ENCODE measurements at places on chromosomes 6 and 20.
A peak's percentile ranks its signal among the peaks of the same experiment; 100 is the strongest.

GRCh38 chr20:10314198-10314597, 95.6 kb downstream of the SNAP25 start:
- DNase-seq = no peak

DNA sequence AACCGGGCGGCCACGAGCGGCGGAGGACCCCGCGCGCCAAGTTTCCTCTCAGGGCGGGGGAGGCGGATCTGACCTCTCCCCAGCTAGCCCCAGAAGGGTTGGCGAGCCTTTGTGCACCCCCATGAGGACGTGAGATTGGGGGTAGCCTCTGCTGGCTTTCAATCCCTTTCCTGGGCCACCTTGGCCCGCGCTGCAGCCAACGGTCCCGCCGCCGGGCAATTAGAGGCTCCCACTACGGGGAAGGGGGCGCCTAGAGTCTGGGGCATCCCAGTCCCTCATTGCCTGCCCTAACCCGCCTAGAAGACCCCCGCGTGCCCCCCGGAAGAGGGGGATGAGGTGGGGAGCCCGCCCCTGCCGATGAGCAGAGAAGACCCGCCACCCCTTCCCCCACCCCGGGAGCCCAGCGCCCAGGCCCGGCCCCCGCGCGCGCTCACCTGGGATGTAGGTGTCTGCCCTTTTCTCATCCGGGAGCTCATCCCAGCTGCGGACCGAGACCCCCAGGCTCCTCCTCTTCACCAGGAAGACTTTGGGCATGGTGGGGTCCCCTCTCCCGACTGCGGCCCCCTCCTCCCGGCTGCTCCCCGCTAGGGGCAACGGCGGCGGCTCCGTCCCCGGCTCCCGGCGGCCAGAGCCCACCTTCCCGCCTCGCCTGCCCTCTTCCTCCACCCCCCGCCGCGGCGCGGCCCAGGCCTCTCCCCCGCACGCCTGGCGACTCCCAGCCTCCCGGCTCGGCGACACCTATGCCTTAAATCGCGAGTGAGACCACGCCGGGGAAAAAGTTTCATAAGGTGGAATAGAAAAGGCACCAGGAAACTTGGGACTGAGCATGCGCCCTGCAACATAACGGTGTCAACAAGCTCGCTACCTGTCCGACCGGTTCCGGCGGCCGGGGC, at the start of gene OVOL2:
Gene OVOL2, minus strand, starts transcription at position 816 of the 893 bp plus-strand sequence. Its CDS starts 282 bp downstream, at position 534.
- no peak for DNase-seq

DNA sequence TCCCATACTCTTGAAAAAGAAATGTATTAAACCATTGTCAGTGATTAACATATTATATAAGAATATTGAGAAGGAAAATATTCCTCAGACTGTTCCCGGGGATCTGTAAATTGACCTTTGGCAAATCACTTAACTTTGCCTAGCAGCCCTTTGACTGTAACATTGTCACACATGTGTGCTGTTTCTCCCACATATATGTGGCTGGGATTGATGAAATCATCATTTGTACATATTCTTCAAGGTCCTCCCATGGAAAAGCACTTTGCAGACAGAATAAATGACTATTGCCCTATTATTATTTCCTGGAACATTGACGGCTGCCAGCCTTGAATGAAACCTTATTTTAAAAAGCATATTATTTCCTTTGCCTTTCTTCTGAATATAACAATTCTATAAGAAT, 36.4 kb upstream of the TRERF1 start:
- DNase-seq = no peak

DNA sequence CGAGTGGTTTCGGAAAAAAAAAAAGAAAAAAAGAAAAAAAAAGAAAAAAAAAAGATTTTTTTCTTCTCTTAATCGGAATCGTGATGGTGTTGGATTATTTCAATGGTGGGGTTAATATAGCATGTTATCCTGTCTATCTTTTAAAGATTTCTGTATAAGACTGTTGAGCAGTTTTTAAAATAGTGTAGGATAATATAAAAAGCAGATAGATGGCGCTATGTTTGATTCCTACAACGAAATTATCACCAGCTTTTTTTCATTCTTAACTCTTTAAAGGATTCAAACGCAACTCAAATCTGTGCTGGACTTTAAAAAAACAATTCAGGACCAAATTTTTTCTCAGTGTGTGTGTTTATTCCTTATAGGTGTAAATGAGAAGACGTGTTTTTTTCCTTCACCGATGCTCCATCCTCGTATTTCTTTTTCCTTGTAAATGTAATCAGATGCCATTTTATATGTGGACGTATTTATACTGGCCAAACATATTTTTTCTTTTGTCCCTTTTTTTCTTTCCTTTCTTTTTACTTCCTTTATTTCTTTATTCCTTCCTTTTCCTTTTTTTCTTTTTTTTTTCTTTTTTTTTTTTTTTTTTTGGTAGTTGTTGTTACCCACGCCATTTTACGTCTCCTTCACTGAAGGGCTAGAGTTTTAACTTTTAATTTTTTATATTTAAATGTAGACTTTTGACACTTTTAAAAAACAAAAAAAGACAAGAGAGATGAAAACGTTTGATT, 3.6 kb downstream of the SOX4 start:
- DNase-seq = peak; percentile 7

DNA sequence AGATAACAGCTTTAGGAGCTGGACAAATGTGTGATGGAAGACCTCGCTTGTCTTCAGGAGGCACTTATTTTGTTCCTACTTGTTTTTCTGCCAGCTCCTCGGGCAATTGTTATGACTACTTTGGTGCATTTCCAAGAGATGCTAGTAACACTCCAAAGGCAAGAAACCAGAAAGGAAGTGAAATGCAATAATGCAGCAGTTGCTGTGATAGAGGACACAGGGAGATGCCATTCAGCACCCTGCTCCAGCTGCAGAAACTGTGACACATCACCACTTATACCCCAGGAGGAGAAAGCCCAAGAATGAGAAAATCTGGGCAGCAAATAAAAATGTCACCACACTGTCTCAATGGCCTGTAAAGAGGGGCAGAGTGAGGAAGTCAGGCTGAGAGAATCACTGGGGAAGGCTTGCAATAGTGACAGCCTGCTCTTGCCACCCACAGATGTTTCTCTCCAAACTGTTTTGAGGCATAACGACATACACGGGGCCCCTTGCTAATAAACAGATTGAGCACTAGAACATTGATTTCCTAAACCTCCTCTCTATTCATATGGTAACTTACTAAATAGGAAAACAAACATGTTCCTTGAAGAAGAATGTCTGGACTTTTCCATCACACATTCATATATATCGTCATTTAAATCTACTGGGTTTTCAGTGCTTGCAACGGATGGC, 231.0 kb upstream of the PRND start:
- DNase-seq = no peak

- DNase-seq = no peak
These were observed 664 bp upstream of the ACTR5 start for GRCh38 chr20:38747495-38748096.

- DNase-seq = no peak
These were observed 128.9 kb downstream of the BACH2 start for GRCh38 chr6:90167514-90168379.

GRCh38 chr6:108596956-108597355, 36.2 kb downstream of the FOXO3 start:
- no peak for DNase-seq

DNA sequence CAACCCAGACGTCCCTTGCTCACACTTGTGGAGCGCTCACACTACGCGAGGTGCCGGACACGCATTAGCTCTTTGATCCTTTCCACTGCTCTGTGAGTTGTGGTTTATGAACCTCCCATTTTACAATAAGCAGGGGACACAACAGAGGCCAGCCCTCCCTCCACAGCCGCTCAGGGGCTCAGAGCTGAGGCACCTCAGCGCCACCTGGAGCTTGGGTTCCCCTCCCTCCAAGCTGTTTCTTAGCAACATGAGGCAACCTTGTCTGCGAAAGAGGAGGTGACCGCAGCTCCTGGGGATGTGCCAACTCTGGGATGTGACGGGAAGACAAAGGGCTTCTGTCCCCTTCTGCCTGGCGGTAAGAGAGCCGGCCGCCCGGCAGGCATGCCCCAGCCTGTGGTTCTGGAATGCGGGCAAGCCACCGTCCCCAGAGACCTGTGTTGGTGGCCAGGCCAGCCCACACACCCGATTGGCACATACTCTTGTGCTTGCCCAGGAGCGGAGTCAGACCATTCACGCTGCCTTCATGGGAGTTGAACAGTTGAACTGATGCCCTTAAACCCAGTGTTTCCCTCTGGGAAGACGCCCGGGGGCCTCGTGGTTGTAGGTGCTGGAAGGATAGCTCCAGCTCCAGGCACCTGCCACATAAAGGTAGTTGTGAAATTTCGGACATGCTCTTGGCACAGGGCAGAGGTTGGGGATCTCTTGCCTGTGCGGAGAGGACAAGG, 44.5 kb downstream of the RBM38 start:
- DNase-seq = peak; percentile 11

- no peak for DNase-seq
These were observed 8.9 kb downstream of the VSTM2L start for GRCh38 chr20:37911838-37912281.

DNA sequence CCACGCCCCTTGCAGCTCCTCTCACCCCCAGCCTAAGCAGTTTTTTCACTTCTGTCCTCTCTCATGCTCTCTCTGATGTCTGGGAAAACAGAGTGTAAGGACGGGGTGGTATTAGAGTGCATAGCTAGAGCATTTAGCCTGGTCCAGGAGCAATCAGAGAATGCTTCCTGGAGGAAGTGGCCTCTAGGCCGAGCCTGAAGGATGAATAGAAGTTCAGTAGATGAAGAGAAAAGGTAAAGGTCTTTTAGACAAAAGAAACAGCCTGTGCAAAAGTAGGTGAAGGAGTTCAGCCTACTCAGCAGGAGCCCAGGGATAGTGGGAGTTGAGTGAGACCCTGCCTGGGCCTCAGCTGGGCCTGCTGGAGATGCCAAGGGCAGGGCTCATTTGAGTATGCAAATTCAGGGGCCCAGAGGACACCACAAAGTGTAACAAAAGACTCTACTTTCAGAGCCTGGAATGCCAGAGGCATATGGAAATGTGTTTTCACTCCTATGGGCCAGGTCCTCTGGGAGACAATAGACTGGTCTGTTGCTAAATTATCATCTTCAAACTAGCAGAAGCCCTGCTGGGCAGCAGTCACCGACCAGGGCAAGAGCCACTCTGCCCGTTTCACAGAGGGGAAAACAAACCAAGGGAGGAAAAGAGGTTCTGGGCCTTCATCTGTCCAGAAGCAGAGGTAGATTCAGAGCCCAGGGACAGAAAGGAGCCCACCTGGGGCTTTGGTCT, 19.7 kb upstream of the TM9SF4 start:
- DNase-seq = no peak

- DNase-seq = no peak
These were observed 406.1 kb upstream of the SOX4 start for GRCh38 chr6:21187485-21187884.

GRCh38 chr20:13148961-13149360, 72.1 kb upstream of the ISM1 start:
- no peak for DNase-seq

DNA sequence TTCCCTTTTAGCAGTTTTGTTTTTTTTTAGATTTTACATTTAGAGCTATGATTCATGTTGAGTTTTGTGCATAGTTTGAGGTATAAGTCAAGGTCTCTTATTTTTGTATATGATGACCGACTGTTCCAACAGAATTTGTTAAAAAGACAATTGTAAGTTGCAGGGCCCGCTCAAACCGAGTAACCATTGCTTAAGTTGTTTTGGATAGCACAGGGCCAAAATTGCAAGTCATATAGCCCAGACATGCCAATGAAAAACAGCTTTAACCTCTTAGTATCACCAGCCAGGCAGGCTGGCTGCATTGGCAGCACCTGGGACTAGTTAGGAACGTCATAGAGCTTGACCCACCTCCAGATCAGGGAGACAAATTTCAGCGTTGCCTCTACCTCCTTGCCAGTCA, 47.3 kb downstream of the PFDN4 start:
- no peak for DNase-seq

DNA sequence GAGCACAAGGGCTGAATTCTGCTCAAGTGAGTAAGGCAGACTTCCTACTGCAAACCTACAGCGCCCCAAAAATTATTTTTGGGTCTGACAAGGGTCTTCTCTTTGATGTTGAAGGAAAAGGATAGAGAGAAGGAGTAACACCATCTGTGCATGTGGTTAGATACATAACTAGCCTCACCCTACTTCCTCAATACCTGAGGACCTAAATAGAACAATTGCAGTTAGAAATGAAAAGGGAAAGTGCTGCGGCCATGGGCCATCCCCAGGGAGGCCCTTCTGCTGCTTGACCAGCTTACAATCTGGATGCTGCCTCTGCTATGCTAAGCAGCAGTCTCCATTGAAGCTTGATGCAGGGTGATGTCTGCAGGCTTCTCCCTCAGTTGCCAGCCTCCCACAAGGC, 63.2 kb upstream of the ARMH2 start:
- DNase-seq = no peak

- DNase-seq = no peak
These were observed 193.8 kb downstream of the PLCB4 start for GRCh38 chr20:9262653-9263194.
